ENCODE measurements at places on chromosomes 12 and 14.

DNA sequence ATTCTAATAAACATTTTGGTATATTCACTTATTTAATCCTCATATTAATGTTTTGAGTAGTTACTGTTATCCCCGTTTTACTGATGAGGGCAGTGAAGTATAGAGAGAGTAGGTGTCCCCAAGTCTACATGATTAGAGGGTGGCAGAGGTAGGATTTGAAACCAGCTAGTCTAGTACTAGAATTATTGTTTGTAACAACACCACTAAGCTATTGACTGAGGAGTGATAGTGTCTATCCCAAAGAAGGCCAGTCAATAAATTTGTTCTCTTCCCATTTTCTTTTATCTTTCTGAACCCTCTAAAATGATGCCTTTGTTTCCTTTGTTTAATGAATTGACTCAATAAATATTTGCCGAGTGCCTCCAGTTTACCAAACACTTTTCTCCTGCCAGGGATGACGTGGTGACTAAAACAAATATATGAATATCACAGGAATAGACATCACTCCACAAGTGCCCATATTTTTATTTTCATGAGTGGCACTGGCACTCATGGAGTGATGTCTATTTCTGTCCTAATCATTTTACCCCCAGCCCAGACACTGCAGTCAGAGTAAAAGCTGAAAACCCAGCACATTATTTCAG, 247.5 kb downstream of the SLC16A7 start:
- DNase-seq: peak; percentile 2

DNA sequence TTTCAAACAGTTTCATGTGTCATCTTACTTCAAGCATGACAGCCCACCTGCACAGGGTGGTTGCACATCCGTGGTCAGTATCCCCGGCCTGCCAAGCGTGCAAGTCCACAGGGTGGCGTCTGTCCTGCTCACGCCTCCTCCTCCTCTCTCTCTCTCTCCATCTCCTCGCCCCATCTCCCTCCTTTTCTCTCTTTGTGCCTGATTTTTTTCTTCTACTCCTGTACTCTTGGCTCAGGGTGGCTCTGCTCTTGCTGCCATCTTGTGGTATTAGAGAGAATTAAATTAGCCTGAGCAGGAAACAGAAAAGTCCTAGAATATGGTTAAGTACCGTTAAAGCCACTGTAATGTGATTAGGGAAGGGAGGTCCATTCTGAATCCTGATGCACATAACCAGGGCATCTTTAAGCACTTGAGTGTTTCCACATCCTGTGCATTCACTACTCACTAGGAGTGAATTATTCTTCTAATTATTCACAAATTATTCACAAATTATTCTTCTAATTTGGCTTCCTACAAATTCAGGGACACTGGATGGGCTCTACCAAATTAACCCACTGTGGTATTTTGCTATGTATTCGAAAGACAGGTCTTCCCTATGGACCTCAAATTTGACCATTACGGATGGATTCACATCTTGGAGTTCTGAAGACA, 25.5 kb upstream of the DTX1 start:
- peak; percentile 46 for DNase-seq

- no peak for DNase-seq
Observed at GRCh38 chr12:124279315-124279714, 15.6 kb upstream of the RFLNA start.

GRCh38 chr14:99573000-99573330, 31.0 kb downstream of the CCDC85C start:
- no peak for DNase-seq

GRCh38 chr12:111766608-111767361, at the start of gene ALDH2:
Gene ALDH2 (plus strand): TSS chr12:111766933. CDS start chr12:111766983, 50 bp downstream.
- DNase-seq: peak; percentile 87

DNA sequence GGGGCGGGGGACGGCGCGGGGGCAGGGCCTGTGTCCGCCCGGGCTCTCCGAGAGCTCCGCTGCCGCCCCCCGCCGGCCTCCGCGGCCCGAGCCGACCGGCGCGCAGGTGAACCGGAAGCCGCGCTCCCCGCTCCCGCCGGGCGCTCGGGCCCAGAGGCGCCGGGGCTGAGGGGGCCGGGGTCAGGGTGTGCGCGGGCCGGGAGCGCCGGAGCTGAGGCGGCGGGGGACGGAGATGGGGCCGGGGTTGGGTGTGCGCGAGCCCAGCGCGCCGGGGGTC, 431 bp downstream of the HIP1R start:
- DNase-seq: peak; percentile 67

GRCh38 chr14:24335461-24336171, 745 bp upstream of the ADCY4 start:
- no peak for DNase-seq

DNA sequence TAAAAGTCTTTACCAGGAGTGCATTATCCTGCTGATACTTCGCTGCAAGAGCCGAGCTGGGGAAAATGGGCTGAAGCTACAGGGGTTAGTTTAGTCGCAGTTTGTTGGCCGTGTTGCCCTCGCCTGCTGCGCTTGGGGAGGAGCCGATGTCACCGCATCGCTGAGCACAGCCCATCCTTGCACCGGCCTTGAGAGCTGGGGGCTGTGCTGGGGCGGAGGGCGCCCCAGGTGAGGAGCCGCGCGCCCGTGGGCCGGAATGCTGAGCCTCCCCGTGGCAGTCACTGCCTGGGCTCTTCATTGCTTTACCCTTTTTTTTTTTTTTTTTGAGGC, 50.0 kb downstream of the ADGRD1 start:
- DNase-seq: no peak

DNA sequence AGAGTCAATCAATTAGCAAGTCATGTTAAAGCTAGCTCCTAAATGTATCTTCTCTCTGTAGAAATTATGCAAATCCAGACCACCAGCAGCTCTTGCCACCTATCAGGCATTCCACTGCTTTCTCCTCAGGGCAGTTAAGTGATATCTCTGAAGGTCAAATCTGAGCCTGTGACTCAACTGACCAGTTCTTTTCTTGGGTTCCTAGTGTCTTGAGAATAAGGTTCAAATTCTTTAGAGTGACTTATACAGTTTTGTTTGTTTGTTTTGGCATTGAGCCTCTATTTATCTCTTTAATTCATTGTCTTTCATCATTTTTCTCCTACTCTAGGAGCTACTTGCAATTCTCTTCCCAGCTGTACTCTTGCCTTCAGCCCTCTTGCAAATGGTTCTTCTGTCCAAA, 2.5 kb upstream of the LRIG3 start:
- peak; percentile 27 for DNase-seq

DNA sequence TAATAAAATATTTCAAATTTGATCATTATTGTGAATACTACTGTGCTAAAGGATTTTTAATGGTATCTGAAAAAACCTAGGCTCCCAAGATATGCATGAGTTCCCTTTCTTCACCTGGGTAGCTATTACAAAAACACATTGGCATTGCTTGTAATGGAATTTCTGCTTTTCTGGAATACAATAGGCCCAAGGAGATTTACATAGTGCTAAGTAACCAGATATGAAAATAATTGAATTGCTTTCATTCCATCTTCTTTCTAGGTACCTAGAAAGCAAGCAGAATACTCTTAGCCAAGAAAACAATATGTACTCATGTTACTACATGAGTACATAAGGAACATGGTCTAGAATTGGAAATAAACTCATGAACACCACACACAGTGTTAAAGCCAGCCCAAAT, 291.9 kb downstream of the KCNC2 start:
- DNase-seq: no peak

DNA sequence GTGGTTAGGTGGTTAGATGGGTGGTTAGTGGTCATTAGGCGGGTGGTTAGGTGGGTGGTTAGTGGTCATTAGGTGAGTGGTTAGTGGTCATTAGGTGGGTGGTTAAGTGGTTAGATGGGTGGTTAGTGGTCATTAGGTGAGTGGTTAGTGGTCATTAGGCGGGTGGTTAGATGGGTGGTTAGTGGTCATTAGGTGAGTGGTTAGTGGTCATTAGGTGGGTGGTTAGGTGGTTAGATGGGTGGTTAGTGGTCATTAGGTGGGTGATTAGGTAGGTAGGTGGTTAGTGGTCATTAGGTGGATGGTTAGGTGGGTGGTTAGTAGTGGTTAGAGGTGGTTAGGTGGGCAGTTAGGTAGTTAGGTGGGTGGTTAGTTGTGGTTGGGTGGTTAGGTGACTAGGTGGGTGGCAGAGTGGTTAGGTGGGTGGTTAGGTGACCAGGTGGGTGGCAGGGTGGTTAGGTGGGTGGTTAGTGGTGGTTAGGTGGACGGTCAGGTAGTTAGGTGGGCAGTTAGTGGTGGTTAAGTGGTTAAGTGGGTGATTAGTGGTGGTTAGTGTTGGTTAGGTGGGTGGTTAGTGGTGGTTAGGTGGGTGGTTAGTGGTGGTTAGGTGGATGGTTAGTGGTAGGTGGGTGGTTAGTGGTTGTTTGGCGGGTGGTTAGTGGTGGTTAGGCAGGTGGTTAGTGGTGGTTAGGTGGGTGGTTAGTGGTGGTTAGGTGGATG, 8.0 kb upstream of the TMEM119 start:
- DNase-seq: no peak

GRCh38 chr12:77522247-77522646, 308.4 kb upstream of the NAV3 start:
- DNase-seq: no peak

DNA sequence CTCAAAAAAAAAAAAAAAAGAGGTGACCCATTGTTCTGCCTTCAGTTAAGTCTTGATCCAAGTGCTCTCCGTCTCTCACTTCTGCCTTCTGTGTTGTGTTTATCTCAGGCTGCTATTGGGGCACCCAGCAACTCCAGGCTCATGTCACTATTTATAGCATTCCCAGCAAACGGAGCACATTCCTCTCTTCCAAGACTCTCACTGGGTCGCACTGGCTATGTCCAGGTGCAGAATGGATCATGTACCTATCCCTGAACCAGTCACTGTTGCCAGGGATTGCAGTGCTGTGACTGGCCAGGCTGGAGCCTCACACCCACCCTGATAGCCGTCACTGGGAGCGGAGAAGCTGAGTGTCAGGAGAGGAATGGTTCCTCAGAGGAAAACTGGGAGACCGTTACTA, 31.2 kb downstream of the RHOF start:
- DNase-seq: no peak

GRCh38 chr12:6069437-6070093, 54.9 kb downstream of the VWF start:
- peak; percentile 20 for DNase-seq

GRCh38 chr14:81331229-81332021, 68.7 kb downstream of the STON2 start:
- DNase-seq: no peak

GRCh38 chr12:8911606-8912268, 2.6 kb upstream of the PHC1 start:
- DNase-seq: no peak

GRCh38 chr12:108403952-108404351, 64.8 kb upstream of the CMKLR1 start:
- no peak for DNase-seq

GRCh38 chr12:130087222-130087621, 75.0 kb upstream of the FZD10 start:
- no peak for DNase-seq

GRCh38 chr14:92577321-92577742, 63.8 kb downstream of the RIN3 start:
- no peak for DNase-seq

DNA sequence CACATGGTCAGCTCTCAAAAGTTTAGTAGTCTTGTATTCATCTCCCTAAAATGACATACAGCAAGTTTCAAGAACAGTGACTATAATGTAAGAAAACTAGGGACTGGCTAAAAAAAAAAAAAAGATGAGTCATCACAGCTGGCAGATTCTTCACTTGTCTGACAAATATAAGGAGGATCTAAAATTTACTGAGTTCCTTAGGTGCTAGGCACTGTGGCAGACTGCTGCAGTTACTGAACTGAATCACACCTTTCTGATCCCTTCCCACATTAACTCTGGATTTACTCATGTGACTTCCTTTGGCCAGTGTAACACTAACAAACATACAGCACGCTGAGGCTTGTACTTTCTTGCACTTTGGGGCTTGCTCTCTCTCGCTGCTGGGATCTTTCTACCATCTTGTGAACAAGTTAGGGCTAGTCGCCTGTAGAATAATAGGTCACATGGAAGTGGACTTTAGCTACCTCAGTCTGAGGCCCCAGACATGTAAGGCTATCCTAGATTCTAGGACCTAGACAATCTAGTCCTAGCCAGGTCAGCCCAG, 32.1 kb downstream of the BAZ1A start:
- DNase-seq: peak; percentile 4

DNA sequence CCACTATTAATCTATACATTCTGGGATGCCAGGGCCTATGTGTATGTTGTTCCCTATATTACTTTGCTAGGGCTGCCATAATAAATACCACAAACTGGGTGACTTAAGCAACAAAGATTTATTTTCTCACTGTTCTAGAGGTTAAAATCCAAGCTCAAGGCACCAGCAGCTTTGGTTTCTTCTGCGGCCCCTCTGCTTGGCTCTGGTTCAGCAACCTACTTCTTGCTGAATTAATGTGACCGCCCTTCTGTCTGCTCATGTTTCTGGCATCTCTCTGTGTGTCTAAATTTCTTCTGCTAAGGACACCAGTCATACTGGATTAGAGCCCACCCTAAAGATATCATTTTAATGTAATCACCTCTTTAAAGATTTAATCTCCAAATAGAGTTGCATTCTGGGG, 84.7 kb downstream of the ZNF664 start:
- no peak for DNase-seq

- no peak for DNase-seq
Observed at GRCh38 chr12:99959549-99960170, 25.1 kb downstream of the ANKS1B start.

DNA sequence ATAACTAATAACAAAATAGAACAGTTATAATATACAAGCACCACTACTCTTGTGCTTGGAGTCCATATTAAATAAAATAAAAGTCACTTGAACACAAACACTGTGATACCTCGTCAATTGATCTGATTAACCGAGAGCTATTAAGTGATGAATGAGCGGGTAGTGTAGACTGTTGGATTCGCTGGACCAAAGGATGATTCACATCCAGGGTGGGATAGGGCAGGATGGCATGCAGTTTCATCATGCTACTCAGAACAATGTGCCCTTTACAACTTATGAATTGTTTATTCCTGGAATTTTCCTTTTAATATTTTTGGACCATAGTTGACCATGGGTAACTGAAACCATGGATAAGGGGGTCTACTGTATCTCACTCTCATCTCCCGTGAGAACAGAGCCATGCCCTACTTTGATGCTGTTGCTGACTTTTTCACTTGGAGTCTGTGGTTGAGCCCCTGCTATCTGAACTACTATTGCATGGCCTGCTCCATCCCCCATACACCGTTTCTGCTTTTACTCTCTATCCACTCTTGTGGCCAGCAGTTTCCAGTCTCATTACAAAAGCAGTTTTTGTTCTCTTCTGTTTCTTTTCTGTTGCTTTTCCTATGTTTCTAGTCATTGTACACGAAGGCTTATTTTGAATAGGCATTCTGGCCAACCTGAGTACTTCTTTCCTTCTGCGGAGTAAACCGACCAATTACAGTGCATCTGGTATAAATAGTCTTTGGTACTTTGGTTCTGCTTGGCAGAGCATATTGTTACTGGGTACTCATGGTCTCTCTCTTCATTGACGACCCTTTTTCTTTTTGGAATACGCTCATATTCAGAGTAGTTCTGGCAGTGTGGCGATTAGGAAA, 12.2 kb downstream of the TMTC2 start:
- DNase-seq: no peak

Measured in small intestine (tissue), 16 donors.